ENCODE measurements at places on chromosomes 1 and 21.

DNA sequence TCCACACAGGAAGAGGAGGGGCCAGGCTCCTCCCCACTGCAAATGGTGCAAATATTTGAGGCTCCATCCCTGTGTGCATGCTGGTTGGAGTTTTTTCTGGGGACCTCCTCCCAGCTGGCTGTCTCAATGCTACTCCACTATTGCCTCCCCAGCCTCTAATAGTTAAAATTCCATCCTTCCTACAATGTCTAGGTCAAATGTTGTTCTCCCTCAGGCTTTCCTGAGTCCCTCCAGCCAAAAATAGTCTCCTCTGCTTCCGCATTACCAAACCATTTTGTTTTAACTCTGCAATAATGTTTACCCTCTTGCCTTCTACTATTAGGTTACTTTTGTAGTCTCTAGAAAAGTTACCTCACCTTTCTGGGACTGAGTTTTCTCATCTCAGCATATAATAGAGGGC lies 29.6 kb upstream of the FMO1 start:
- DNase-seq = no peak

DNA sequence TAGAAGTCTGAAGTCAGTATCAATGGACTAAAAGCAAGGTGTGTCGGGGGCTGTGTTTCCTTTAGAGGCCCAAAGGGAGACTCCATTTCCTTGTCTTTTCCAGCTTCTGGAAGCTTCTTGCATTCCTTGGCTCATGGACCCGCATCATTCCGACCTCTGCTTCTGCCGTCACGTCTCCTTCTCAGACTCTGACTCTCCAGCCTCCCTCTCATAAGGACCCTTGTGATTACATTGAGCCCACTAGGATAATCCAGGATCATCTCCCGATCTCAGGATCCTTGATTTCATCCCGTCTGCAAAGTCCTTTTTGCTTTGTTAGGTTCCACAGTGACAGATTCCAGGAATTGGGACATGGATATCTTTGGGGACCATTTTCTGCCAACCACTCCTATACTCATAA lies 265.8 kb upstream of the CSF3R start:
- DNase-seq = no peak

GRCh38 chr1:7384679-7385078 lies 386.4 kb upstream of the VAMP3 start:
- DNase-seq = no peak

DNA sequence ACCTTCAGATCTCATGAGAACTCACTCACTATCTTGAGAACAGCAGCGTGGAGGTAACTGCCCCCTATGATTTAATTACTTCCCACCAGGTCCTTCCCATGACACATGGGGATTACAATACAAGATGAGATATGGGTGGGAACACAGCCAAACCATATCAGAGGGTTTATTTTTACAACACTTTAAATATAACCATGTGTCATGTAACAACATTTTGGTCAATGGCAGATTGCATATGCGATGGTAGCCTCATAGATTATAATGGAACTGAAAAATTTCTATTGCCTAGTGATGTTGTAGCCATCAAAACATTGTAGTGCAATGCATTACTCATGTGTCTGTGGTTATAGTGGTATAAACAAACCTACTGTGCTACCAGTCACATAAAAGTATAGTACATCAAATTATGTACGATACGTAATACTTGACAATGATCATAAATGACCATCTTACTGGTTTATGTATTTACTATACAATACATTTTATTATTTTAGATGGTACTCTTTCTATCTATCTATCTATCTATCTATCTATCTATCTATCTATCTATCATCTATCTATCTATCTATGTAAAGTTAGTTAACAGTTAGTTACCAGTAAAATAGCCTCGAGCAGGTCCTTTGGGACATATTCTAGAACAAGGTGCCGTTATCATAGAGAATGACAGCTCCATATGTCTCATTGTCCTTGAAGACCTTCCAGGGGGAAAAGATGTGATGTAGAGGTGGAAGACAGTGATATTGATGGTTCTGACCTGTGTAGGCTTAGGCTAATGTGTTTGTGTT lies 12.6 kb upstream of the S100B start:
- no peak for DNase-seq

DNA sequence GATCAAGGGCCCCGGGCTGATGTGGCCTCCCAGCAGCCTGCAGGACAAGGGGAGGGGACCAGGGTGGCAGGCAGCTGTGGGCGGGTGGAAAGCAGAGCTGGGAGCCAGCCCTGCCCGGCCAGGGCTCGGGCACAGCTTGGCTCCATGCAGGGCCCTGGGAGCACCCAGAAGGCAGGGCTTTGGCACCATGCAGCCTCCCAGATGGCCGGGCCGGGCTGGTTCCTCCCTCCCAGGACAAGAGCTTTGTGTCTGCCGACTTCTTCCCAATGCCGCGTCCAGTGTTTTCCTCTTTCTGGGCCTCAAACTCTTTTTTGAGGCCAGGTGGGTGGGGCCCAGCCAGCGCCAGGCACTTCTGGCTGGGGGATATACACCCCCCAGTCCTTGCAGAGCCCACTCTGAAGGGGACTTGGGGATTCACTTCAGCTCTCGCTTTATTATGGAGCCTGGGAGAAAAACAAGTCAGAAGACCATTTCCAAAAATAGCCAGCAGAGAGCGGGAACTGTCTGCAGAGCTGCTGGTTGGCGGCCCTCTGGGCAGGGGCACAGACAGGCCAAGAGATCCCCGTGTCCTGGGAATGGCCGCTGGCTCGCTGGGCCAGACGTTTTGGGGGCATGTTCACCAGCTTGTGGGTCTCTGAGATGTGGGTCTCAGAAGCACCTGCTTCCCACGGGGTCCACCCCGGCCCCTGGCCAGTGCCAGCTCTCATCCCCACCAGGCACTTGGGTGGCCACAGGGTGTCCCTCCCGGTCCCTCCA lies 103.8 kb upstream of the ARHGEF16 start:
- DNase-seq = peak; percentile 78

DNA sequence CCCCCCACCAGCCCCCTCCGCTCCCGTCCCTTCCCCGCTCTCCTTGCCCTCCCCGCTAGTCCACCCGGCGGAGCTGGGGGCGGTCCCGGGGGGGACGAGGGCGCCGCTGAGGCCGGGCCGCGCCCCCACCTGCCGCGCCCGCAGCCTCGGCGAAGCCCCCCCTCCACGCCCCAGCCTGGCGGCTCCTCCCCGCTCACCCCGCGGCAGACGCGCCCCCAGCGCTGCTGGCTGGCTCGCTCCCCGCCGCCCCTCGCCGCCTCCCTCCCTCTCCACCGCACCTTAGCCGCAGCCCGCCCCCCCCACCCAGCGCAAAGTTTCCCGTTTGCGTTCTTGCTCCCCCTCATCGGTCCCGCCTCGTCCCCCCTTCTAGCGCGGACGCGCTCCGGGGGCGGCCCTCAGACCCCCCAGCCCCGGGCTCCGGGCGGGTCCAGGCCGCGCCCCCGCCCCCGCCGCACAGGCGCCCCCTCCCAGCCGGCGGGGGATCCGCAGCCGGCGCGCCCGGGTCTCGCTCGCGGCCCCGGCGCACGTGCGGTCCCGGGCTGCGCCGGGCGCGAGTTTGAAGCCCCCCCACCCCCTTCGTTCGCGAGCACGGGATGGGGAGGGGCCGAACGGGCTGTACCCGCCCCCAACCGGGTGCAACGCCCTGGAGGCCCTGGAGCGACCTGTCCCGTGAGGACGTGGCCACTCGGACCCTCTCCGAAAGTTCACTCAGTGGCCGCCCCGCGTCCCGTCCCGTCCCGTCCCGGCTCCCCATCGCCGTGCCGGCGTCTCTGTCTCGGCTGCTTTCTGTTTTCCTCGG lies 623 bp downstream of the PTPRF start:
- DNase-seq = no peak

- no peak for DNase-seq
Measured at GRCh38 chr1:236951672-236952071, 52.6 kb downstream of the MT1HL1 start.

GRCh38 chr1:158951956-158952355 lies 20.6 kb downstream of the PYHIN1 start:
- no peak for DNase-seq

DNA sequence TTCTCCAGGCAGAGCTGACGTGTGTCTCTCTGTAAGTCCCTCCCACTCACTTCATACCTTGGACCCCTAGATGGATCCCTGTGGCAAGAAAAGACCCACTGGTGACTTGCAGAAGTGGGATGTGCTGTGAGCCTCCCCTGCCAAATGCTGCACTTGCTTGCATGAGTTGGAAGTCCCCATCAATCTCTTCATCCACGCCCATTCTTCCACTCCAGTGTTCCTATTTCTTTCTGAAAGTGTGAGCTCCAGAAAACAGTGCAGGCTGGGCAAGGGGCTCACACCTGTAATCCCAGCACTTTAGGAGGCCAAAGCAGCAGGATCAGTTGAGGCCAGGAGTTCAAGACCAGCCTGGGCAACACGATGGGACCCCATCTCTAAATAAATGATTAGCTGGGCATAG lies 254.1 kb upstream of the IRF2BP2 start:
- no peak for DNase-seq

GRCh38 chr1:229284887-229285286 lies 14.0 kb downstream of the RAB4A start:
- DNase-seq = no peak

DNA sequence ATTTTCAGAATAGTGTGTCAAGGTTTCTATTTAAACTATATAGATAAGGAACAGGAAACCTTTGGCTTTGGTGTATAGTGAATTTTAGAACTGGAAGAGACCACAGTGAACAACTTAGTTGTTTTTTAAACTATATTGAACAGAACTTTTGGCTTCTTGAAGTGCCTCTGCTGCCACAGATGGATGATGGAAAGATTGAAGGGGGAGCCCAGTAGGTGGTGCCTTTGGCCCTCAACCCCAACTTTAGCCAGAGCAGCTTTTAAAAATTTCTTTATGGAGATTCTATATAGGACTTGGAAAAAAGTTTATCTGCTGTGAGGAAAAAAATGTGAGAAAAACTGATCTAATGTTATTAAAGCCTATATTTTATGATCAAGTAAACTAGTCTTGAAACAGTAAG lies 50.2 kb downstream of the SWT1 start:
- no peak for DNase-seq

DNA sequence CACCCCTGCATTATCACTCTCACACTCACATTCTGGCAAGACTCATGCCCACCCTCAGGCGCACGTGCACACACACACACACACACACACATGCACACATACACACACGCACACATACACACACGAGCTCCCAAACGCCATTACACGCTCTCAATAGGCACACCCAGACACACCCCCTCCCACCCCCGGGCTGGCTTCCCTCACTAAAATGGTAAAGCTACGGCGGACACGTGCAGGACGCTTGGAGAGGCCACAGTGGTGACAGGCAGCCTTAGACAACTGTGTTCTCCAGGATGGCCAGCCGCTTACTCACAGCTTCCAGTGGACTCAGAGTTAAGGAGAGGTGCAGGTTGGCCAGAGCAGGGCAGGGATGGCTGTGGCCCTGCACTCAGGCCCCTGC lies 10.1 kb downstream of the MATN1 start:
- DNase-seq = no peak

DNA sequence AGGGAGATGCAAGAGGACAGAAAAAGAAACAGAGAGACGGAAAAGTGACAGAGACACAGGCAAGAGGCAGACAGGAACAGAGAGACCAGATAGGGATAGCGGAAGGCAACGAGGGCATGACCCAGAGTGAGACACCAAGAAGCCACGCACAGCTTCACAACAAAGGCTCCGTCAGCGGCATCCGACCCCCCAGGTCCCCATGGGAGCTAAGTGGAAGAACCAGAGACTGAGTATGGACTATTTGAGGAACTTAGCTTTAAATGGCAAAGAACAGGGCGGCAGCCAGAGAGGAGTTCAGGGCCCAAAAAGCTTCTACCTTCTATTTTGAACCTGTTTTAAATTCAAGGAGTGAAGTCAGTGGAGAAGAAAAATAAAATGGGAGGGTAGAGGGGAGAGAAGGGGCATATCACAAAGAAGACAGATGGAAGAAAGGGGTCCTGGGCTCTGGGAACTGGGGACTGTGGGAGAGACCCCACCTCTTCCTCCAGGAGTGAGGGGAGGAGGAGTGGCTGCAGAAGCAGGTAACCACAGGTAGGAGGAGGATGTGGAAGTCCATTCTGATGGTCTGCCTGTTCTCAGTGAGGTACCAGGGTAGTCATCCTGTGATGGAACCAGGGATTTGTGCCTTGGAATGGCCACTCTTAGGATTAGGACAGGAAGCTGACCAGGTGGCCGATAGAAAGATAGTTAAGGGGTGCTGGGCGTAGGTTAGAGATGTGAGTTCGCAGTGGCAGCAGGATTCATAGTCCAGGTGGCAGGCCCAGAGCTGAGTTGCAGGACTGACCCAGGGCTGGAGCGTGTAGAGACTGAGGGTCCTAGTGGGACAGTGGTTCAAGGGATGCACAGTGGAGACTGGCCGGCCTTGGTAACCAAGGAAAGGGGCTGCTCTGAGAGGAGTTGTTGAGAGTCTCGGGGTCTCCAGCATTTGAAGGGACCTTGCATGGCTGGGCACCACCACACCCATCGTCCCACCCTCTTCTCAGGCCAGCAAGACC lies 37.7 kb downstream of the CSMD2 start:
- DNase-seq = no peak

DNA sequence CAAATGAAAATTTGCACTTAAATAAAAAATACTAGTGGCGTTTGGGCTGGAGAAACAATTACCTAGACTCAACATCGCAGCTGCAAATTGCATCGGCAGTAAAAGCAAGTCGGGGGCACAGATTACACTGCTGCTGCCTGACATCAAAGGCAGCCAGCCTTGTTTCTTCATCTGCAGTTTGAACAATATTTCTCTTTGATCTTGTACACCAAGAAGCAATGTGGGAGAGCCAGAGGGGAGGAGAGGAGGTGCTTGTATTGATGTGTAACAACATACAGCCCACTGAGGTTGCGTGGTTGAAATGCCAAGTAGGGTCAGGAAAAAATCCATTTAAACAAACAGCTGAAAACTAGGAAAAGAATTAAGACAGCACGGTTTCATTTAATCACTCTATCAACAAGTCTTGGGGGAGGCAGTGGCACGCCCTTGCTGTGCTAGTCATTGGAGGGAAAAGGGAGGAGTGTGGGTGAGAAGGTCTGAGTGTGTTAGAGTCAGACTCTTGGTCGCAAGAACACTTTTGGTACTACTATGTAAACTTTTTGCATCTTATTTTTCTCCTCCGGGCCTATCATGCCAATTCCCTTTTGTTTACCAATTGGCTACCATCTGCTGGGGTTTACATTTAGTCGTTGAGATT lies 456.5 kb downstream of the OMA1 start:
- DNase-seq = no peak

DNA sequence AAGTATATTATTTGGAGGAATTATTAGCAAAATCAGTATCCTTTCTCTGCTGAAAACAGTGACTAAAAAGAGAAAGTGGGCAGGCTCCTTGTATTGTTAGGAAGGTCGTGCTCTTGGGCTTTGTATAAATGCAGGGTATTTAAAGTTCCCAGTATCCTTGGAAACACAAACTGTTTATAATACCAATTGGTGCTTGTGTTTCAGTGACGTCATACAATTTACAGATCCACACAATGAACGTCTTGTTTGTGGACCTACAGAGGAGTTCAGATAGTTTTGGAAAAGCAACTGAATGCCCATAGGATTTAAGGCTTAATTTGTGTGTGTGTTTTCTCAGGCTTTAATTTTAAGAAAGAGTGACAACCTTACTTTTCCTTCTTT lies 168.2 kb downstream of the RASAL2 start:
- DNase-seq = no peak

GRCh38 chr1:224170748-224171478 lies 12.1 kb upstream of the DEGS1 start:
- DNase-seq = peak; percentile 65

Data from posterior cingulate gyrus (tissue), 11 donors.